Esophagus squamous epithelium (tissue), 5 donors: ENCODE measurements at places on chromosomes 3 and 15.

- H3K4me3 ChIP-seq = peak overlapping the region; percentile 84
- no peaks in the 10 kb centered on the region for H3K36me3 ChIP-seq
- no peaks in the 10 kb centered on the region for H3K27me3 ChIP-seq
- DNase-seq = no peak
Observed at GRCh38 chr3:31534065-31534425, 1.3 kb downstream of the STT3B start.

DNA sequence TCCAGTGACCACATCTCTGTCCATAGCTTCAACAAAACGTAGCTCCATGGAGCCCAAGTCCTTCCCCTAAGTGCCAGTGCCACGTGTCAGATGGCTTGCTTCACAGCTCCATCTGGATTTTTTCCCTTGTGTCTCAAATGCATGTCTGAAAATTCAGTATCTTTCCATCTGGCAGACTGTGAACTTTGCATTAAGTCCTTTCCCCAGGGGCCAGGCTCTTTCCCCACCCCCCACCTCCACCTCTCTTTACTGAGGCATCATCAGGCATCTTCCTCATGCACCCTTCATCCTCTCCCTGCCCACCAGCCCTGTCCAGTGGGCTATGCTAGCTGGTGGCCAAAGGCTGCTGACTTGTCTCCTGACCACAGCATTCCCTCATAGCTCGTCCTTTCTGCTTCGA is 53.7 kb downstream of the PDIA5 start:
- no peak overlapping the region for H3K27ac ChIP-seq
- no peaks in the 10 kb centered on the region for H3K36me3 ChIP-seq
- H3K4me1 ChIP-seq = peaks cover 5% of the 10 kb centered on the region
- no peak overlapping the region for H3K4me3 ChIP-seq

- H3K4me1 ChIP-seq = no peaks in the 10 kb centered on the region
- no peaks in the 10 kb centered on the region for H3K27me3 ChIP-seq
- H3K36me3 ChIP-seq = no peaks in the 10 kb centered on the region
- no peak overlapping the region for H3K27ac ChIP-seq
- H3K4me3 ChIP-seq = no peak overlapping the region
Observed at GRCh38 chr3:133393691-133394474, 6.0 kb upstream of the BFSP2 start.

- H3K27me3 ChIP-seq = no peaks in the 10 kb centered on the region
- H3K4me3 ChIP-seq = no peak overlapping the region
- H3K36me3 ChIP-seq = no peaks in the 10 kb centered on the region
- H3K4me1 ChIP-seq = peaks cover 3% of the 10 kb centered on the region
Observed at GRCh38 chr3:141707741-141708203, 30.3 kb upstream of the RNF7 start.

- H3K4me3 ChIP-seq = peak overlapping the region; percentile 50
- DNase-seq = no peak
- H3K27me3 ChIP-seq = no peaks in the 10 kb centered on the region
- H3K36me3 ChIP-seq = no peaks in the 10 kb centered on the region
- H3K4me1 ChIP-seq = peaks cover 9% of the 10 kb centered on the region
- peak overlapping the region; percentile 91 for H3K27ac ChIP-seq
Observed at GRCh38 chr3:52153389-52154096, 680 bp downstream of the POC1A start.

DNA sequence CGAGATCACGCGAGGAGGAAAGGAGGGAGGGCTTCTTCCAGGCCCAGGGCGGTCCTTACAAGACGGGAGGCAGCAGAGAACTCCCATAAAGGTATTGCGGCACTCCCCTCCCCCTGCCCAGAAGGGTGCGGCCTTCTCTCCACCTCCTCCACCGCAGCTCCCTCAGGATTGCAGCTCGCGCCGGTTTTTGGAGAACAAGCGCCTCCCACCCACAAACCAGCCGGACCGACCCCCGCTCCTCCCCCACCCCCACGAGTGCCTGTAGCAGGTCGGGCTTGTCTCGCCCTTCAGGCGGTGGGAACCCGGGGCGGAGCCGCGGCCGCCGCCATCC is 1.1 kb upstream of the SETD5 start:
- peaks cover 24% of the 10 kb centered on the region for H3K36me3 ChIP-seq
- peak; percentile 84 for DNase-seq
- H3K27ac ChIP-seq = peak overlapping the region; percentile 100
- H3K4me1 ChIP-seq = peaks cover 53% of the 10 kb centered on the region

DNA sequence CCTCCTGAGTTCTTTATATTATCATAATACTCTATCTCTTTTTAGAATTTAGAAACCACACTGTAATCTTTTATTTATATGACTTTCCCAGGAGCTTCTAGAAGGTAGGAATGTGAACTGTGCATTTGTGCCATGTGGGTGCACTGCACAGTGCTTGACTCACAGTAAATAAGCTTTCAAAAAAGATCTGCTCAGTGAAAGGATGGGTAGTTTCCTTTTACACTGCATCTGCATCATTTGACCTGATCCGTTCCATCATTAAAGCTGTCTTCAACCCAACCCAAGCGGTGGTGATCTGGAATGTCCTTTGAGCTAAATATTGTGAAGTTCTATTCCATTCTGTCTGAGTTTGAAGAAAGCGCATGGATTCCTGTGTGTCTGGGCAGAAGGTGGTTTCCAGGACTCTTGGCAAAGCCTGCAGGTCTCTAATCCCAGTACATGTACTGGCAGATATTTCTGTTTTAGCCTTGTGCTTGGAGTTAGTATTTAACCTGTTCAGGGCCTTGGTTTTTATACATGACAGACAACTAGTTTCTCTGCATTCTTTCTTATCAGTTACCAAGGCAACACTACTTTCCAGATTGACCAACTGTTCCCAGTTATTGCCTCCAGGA is 96.7 kb downstream of the DHX30 start:
- no peaks in the 10 kb centered on the region for H3K27me3 ChIP-seq
- H3K4me3 ChIP-seq = no peak overlapping the region
- H3K4me1 ChIP-seq = no peaks in the 10 kb centered on the region
- no peak for DNase-seq
- H3K36me3 ChIP-seq = no peaks in the 10 kb centered on the region

GRCh38 chr3:177611752-177612334 is 414.6 kb upstream of the TBL1XR1 start:
- peaks cover 45% of the 10 kb centered on the region for H3K4me1 ChIP-seq
- no peak overlapping the region for H3K27ac ChIP-seq
- DNase-seq = no peak
- no peak overlapping the region for H3K4me3 ChIP-seq

GRCh38 chr3:84601303-84601702 is 357.5 kb upstream of the CADM2 start:
- H3K4me1 ChIP-seq = no peaks in the 10 kb centered on the region
- no peak overlapping the region for H3K4me3 ChIP-seq
- no peaks in the 10 kb centered on the region for H3K27me3 ChIP-seq
- no peak for DNase-seq
- H3K27ac ChIP-seq = no peak overlapping the region
- H3K36me3 ChIP-seq = no peaks in the 10 kb centered on the region

GRCh38 chr3:56825567-56826438 is 24.1 kb upstream of the ARHGEF3 start:
- H3K4me3 ChIP-seq = no peak overlapping the region
- H3K36me3 ChIP-seq = no peaks in the 10 kb centered on the region
- DNase-seq = no peak
- no peaks in the 10 kb centered on the region for H3K27me3 ChIP-seq

DNA sequence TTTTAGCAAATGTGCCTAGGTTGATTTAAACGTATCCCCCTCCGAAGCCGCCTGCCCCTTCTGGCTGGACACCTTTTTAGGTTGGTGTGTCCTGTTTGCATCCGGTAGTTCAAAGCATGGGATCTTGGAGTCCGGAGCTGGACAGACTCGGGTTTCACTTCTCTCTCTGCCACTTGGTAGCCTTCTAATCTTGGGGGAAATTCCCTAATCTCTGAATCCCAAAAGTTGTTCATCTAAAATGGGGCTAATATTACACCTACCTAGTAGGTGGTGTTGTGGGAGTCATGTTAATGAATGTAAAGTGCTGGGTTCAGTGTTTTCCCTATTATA is 760 bp downstream of the FANCI start:
- no peaks in the 10 kb centered on the region for H3K27me3 ChIP-seq
- H3K4me1 ChIP-seq = peaks cover 8% of the 10 kb centered on the region
- H3K27ac ChIP-seq = peak overlapping the region; percentile 80
- peak overlapping the region; percentile 85 for H3K4me3 ChIP-seq

- H3K4me1 ChIP-seq = no peaks in the 10 kb centered on the region
- H3K36me3 ChIP-seq = no peaks in the 10 kb centered on the region
- no peak overlapping the region for H3K27ac ChIP-seq
Observed at GRCh38 chr3:138474163-138474562, 39.7 kb downstream of the ESYT3 start.

DNA sequence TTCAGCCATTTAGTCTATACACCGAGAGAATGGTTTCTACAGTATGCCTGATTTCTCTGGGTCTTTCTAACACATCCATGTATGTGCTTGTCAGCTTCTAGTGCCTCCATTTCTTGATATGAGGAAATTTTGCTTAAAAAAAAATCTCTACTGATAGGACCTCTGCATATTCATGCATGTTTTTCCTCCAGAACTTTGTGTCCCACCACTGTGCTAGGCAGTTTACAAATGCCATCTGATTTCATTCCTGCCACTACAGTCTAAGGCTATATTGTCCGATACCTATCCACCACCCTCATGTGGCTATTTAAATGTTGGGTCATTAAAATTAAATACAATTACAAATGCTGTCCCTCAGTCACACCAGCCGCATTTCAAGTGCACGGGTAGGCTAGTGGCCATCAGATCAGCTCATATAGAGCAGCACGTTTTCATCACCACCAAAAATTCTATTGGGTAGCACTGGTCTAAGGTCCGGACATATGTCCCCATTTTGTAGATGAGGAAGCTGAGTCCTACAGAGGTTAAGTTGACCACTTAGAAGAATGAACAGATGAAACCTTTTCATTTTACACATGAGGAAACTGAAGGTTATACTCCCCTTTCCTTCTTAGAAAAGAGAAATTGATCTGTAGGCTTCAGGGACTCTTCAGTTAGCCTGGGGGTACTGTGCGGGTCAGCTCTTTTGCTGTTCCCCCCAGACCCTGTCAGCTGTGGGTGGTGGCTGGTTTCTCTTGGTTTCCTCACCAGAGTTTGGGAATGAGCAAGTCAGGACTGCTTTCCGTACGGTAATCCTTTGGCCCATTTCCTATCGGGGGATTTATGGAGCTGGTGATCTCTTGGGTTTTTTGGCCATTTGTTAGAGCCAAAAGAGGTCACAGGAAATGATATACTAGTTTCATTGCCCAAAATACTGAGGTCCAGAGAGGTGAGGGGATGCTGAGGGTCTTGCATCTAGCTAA is 56.5 kb downstream of the SMAD3 start:
- H3K27me3 ChIP-seq = no peaks in the 10 kb centered on the region
- peaks cover 100% of the 10 kb centered on the region for H3K4me1 ChIP-seq
- no peaks in the 10 kb centered on the region for H3K36me3 ChIP-seq
- DNase-seq = no peak

DNA sequence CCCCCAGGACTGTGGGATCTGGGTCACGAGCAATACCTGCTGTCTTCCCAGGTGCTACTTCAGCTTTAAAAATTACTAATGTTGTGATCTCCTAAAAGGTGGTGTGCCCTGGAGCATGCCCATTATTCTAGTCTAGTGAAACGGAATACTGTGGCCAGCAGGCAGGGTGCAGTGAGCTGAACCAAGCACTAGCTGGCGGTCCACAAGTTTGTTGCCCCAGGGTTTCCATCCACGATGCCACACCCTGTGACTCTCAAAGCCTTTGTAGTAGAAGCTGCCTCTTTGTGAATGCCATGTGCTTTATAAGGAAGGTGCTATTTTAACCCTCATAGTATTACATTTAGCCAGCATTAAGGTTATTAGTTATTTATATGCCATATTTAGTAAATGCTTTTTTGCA is 49.1 kb downstream of the PXYLP1 start:
- no peak overlapping the region for H3K27ac ChIP-seq
- no peak overlapping the region for H3K4me3 ChIP-seq
- no peaks in the 10 kb centered on the region for H3K36me3 ChIP-seq
- DNase-seq = no peak

- no peak overlapping the region for H3K4me3 ChIP-seq
- peaks cover 2% of the 10 kb centered on the region for H3K27me3 ChIP-seq
- DNase-seq = no peak
Observed at GRCh38 chr15:93065641-93066045, 23.4 kb downstream of the RGMA start.

- no peak for DNase-seq
- H3K4me1 ChIP-seq = no peaks in the 10 kb centered on the region
- H3K4me3 ChIP-seq = no peak overlapping the region
- no peaks in the 10 kb centered on the region for H3K27me3 ChIP-seq
Observed at GRCh38 chr3:48776854-48777253, 59.8 kb upstream of the IP6K2 start.

GRCh38 chr3:195059006-195059350 is 212.0 kb downstream of the XXYLT1 start:
- H3K4me1 ChIP-seq = no peaks in the 10 kb centered on the region
- H3K36me3 ChIP-seq = no peaks in the 10 kb centered on the region
- H3K4me3 ChIP-seq = no peak overlapping the region

GRCh38 chr3:179668429-179668828 is 15.6 kb downstream of the USP13 start:
- peaks cover 27% of the 10 kb centered on the region for H3K4me1 ChIP-seq
- no peak overlapping the region for H3K4me3 ChIP-seq
- H3K36me3 ChIP-seq = no peaks in the 10 kb centered on the region
- H3K27ac ChIP-seq = no peak overlapping the region

- H3K27ac ChIP-seq = peak overlapping the region; percentile 45
- no peaks in the 10 kb centered on the region for H3K27me3 ChIP-seq
- no peak overlapping the region for H3K4me3 ChIP-seq
- DNase-seq = no peak
Observed at GRCh38 chr3:187011915-187012314, 81.6 kb downstream of the ST6GAL1 start.

GRCh38 chr3:123831420-123831819 is 52.7 kb downstream of the MYLK start:
- H3K27me3 ChIP-seq = no peaks in the 10 kb centered on the region
- no peak overlapping the region for H3K4me3 ChIP-seq
- no peaks in the 10 kb centered on the region for H3K36me3 ChIP-seq

- H3K36me3 ChIP-seq = no peaks in the 10 kb centered on the region
- H3K4me1 ChIP-seq = peaks cover 16% of the 10 kb centered on the region
- H3K27me3 ChIP-seq = no peaks in the 10 kb centered on the region
- DNase-seq = no peak
Observed at GRCh38 chr15:83380059-83380458, 67.1 kb upstream of the SH3GL3 start.
